ENCODE measurements at places on chromosomes 16 and 17.

GRCh38 chr17:33888455-33888854 lies 366.6 kb upstream of the CCL2 start:
- no peak for DNase-seq

- no peak for DNase-seq
Observed at GRCh38 chr17:13337151-13337550, 264.6 kb downstream of the HS3ST3A1 start.

DNA sequence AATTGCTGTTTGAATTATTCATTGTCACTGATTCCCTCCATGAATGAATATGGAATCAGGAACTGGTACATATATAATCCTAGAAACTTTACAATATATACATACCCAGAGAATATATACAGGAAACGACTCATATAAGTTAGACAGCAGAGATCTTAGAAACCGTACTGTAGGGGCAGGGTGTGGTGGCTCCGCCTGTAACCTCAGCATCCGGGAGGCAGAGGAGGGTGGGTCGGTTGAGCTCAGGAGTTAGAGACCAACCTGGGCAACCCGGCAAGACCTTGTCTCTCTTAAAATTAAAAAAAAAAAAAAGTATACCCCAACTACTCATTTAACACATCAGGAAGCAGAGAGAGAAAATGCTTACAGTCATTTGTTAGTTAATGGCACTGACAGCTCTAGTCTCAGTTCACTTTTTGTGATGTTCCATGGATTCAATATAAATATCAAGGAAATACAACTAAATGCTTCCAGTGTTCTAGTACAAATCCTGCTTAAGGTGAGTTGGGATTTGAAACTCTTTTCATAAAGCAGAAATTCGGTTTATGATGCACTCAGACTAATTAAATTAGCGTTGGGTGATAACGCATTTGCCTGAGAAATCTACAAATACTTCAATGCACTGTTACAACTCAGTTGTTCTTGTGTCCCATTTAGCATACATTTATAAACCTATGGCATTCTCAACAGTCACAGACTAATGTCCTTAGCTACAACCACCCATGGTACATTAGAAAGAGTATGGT lies 5.6 kb downstream of the GLG1 start:
- no peak for DNase-seq

- DNase-seq = no peak
Observed at GRCh38 chr17:72515291-72516065, 394.7 kb downstream of the SOX9 start.

- no peak for DNase-seq
Observed at GRCh38 chr16:28879261-28879840, 1.1 kb downstream of the ATP2A1 start.

GRCh38 chr16:83878838-83879237 lies 20.1 kb upstream of the MLYCD start:
- DNase-seq = no peak

DNA sequence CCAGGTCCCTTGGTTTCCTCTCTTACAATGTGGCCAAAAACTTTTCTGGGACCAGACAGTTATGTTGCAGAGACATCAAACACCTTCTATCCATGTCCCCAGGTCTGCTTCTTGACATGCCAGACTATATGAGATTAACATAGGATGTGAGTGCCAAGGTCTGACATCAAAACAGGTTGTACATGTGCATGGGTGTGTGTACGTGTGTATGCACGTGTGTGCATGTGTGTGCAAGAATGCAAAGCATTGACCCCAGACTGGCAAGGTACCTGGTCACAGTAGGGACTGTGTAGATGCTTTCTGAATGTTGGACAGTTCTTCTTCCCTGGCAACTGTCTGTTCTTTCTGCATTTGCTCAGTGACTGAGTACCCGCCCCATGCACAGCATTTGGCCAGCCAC lies 85.6 kb downstream of the NDE1 start:
- DNase-seq = no peak

DNA sequence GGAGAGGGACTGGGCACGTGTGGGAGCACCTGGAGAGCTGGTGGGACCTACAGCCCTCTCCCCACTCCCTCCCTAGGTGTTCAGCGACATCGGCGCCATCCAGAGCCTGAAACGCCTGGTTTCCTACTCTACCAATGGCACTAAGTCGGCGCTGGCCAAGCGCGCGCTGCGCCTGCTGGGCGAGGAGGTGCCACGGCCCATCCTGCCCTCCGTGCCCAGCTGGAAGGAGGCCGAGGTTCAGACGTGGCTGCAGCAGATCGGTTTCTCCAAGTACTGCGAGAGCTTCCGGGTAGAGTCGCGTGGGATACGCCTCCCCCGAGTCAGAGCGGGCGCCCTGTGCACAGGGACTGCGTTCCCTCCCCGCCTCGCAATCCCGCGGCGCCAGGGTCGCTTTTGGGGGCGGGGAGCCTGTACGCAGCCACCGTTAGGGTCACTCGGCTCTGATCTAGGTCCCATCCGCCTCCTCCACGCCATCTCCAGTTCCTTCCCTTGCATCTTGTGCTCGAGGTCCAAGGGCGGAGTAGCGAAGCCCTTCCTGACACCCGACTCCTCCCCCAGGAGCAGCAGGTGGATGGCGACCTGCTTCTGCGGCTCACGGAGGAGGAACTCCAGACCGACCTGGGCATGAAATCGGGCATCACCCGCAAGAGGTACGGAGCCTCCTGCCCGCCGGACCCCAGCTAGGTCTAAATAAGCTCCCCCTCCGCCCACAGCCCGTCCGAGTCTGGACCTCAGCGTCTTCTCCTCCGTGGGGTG lies 13.0 kb downstream of the SARM1 start:
- DNase-seq = no peak

GRCh38 chr16:53678756-53679343 lies 24.8 kb downstream of the RPGRIP1L start:
- no peak for DNase-seq

GRCh38 chr16:79977940-79978836 lies 377.7 kb upstream of the MAF start:
- no peak for DNase-seq

DNA sequence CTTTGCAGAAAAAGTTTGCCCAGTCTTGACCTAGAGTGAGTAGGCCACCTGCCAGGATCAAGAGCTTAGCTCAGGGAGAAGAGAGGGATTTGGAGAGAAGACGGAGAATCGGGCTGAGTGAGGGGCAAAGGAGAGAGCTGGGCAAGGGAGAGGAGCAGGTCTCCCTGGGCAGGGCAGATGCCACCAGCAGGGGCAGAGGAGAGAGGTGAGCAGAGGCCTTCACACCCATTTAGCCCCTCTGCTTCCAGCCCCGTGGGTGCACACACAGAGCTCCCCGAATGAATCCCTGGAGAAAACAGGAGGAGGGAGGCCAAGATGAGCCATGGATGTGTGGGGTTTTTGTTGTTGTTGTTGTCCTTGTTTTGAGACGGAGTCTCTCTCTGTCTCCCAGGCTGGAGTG lies 29.2 kb downstream of the TBX4 start:
- DNase-seq = no peak

DNA sequence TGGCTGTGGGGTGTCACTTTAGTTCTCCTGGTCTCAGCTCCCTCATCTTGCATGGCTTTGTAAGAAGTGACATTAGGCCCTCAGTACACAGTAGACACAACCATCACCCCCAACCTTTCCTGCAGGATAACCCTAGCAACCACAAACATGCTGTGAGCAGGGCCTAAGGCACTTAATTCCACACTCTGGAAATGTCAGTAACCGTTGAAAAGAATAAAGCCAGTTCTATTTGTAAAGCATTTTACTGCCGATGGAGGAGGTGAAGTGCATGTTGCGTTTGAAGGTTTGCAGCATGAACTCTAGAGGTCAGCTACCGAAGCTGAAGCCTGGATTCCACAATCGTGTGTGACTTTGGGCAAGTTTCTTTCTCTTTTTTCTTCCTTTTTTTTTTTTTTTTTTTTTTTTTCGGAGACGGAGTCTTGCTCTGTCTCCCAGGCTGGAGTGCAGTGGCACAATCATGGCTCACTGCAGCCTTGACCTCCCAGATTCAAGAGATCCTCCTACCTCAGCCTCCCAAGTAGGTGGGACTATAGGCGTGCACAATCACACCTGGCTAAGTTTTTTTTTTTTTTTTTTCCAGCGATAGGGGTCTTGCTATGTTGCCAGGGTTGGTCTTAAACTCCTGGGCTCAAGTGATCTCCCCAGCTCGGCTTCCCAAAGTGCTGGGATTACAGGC lies 26.1 kb upstream of the TOB1 start:
- DNase-seq = no peak

- no peak for DNase-seq
Observed at GRCh38 chr17:72167593-72167992, 46.8 kb downstream of the SOX9 start.

DNA sequence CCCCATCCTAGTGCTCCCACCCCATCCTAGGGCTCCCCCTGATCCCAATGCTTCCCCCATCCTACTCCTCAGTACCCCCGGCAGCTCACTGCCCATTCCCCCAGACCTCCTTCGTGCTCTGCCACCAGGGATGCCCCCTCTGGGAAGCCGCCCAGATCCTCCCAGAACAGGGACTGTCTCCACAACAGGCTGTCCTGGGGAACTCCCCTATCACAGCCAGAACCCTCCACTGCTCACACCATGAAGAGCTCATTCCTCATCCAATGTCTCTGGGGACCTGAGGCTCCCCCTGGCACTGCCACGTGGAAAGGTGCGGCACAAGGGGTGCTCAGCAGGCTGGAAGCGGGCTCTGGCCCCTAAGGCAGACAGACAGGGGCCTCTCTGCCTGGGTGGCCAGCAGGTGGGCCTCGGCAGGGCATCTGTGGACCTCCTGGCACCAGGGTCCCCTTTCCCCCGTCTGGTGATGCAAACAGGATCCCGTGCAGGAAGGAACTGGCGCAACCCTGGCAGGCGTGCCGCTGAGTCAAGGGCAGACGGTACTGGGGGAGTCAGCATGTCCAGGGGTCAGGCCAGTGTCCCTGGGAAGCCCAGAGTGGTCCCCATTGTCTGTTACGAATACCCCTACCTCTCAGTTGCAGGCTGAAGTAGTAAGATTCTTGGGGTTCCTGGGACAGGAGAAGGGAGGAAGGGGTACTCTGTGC lies 14.8 kb upstream of the PVALEF start:
- DNase-seq = no peak

- no peak for DNase-seq
Observed at GRCh38 chr16:57192146-57192545, 6.0 kb downstream of the RSPRY1 start.

DNA sequence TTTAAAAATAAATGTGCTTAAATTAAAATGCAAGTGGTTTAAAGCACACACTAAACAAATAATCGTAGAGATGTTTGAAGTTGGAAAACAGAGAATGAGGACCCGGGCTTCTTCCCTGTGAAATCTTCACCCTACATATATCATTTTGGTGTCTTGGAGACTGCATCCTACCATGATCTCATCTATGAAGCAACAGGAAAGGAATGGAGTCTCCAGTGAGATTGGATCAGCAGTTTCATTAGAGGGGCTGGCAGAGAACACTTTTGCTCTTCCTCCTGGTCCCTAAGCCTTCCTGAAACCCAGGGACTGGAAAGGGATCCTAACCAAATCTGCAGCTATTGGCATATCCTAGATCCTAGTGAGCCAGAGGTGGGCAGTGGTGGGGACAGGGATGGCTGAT lies 85.0 kb downstream of the GRIN2A start:
- DNase-seq = no peak

DNA sequence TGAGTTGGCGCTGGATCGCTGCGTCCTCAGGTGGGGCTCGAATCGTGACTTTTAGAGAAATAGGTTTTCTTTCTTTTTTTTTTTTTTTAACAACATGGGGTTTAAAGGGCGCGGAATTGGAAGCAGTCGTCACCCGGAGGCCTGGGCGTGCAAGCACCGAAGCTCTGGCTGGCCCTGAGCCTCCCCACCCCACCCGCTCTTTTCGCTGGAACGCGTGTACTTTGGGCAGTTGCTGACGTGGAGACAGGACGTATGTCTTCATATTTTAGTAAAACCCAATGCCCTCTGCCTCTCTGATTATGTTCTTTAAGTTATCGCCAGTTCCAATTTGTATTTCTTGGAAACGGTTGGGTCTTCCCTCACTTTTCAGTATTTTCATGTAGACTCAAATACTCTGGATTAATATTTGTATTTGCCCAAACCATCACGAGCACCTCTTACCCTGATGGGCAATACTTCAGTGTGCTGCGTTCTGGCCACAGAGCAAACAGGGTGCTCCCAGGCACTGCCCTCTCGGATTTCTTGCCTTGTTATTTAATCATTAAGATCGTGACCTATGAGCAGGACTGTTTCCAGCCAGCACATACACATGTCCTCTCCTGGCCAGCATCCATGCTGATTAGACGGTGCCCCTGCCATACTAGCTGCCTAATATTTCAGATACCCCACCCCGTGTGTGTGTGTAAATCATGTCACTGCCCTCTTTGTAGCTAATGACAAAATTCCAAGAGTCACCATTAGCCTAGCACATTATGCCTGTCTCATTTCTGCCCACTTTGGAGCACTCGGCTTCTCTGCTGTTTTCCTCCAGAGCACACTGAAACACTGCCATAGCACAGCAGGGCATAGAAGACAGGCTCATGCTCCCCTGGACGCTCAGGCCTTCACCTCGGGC lies 805 bp upstream of the C16orf95 start:
- DNase-seq = no peak

GRCh38 chr17:65595071-65595656 lies 33.7 kb upstream of the AXIN2 start:
- no peak for DNase-seq

DNA sequence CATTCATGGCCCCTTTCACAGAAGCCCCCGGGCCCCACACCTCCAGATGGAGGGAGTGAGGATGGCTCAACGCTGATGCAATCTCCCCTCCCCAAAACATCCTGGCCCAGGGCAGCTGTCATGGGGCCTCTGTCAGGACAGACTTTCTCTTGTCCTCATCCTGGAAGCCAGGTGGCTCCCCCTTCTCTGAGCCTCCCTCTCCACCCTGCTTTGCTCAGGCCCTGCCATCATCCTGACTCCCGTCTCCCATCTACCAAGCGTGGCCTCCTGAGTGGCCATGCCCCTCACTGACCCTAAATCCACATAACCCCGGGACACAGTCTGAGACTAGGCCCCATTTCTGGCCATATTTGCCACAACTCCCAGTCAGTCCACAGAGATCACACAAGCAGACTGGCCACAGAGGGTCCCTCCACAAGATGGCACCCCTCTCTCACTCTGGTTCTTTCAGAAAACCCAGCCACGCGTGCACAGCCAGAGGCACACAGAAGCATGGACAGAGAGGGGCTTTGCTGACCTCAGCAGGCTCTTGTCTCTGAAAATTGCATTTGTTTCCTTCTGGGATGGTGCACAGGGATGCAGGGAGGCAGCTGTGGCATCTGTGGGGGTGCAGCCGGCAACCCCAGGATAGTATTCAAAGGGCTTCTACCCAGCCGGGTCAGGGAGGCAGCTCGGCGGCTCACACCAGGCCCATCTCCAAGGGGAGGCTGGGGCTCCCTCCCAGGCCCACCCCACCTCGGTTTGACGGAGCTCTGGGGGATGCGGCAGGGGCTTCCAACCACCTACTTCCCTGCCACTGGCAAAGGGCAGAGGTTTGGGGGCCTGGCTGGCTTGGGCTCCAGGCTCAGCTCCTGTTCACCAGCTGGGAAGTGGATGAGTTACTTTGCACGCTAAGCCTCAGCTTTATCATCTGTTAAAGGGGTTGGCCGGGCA lies 16.9 kb downstream of the DOC2B start:
- no peak for DNase-seq

DNA sequence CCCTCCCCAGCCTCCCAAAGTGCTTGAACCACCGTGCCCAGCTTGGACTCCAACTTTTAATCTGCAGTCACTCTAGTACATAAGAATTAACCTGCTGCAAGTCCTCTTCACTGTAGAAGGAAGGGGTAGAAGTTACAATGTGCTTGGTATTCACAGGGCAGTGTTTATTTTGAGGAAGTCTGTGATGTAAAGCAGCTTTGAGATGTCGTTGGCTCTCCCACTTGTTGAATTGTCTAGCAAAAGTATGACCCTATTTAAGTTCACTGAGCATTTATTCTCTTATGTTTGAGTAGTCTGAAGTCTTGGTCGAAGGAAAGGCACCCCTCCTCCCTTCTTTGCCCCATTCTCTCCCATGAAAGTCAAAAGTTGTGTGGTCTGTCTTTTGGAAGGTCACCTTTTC lies 28.2 kb downstream of the SF3B3 start:
- DNase-seq = no peak

Data from GM18507 (cell line).